Small intestine (tissue), 16 donors: ENCODE measurements at places on chromosomes 11 and 22. TPM values are rescaled to one million over a fixed set of nuclear protein-coding genes. Genes with fewer than 3 reads are reported as not detected.

C11orf65 gene
- polyA plus RNA-seq, result not detected

DNA sequence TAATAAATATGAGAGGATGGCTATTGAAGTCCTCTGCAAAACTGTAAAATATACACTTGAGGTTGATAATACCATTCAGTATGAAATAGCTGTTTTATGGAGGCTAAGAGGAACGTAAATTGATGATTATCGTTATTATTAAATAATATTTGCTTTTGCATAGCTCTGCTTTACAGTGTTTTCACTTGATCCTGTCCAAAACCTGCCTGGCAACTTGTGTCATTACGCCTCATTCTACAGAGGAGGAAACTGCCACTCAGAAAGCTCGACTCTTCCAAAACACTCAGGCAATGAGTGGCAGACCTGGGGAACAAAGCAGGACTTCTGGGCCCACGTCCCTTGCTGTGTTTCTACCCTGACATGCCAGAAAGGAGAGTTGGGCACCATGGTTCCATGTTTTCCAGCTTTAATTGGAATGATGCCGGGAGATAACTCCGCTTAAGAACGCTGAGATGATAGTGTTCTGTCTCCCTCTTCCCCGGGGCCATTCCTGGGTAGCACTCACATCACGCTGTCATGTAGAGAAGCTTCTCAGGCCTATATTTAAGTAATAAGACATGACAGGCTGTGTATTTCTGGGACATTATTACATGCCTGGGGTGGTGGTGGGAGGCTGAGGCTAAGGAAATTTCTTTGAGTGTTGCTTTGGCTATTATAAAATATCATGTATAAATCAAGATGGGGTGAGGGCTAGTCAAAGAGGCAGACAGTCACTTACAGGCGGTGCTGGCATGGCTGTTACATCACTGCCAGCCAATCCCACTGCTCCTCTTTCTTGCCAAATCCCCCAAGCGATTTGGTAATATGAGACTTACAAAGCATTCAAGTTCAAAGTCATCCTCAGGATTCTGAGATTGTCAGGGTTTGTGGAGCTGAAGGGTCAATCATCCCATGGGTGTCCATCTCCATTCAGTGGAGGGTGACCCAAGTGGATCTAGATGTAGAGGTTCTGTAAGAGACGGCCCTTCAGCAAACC, 501.7 kb downstream of the INSC start:
- H3K4me1 ChIP-seq, result no peaks in the 10 kb centered on the region
- DNase-seq, result no peak
- H3K4me3 ChIP-seq, result no peak overlapping the region
- no peaks in the 10 kb centered on the region for H3K36me3 ChIP-seq
- no peaks in the 10 kb centered on the region for H3K27me3 ChIP-seq
- H3K27ac ChIP-seq, result no peak overlapping the region

GRCh38 chr11:60785136-60785535, at the start of gene MS4A10:
MS4A10 (plus strand) TSS chr11:60785333; CDS start chr11:60790336, 5,003 bp downstream.
- H3K36me3 ChIP-seq, result no peaks in the 10 kb centered on the region
- peaks cover 13% of the 10 kb centered on the region for H3K4me1 ChIP-seq

DNA sequence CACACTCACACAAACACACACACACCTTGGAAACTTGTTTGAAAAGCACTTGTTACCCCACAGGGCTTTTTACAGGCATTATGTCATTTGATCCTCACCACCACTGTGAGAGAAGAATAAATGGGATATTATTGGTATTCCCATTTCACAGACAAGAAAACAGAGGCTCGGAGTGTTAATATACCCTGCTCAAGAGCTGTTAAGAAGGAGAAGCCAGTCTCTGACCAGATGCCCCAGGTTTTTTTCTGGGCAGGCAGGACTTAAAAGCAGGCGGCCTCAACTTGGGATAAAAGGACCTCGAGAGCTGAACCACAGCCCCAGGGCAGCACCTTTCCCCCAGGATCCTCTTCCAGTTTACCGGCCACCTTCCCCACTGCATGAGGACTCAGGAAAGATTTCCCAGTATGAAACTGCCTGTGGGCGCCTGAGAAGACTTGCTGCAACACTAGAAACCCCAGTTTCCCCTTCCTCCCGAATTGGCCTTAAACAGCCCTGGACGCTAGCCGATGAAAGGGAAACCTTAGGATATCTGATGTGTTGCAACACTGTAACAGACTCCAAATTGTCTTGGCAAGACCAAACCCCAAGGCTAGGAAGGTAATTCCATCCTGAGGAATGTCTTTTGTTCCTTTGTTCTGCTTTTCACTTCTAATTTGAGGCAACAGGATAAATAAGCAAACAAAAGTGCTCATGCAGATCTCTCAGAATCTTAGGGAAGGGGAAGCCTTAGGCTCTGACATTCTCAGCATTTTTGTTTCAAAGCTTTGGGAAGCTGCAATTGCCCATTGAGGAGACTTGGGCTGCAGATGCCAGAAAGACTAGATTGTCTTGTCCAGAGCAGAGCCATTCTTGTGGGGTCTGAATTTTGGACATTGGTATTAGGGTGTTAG, 173.5 kb downstream of the TRIM29 start:
- DNase-seq, result no peak
- no peak overlapping the region for H3K4me3 ChIP-seq
- peaks cover 2% of the 10 kb centered on the region for H3K27me3 ChIP-seq
- no peaks in the 10 kb centered on the region for H3K4me1 ChIP-seq
- no peak overlapping the region for H3K27ac ChIP-seq

GRCh38 chr22:39851606-39852315, 41.8 kb downstream of the ENTHD1 start:
- H3K27ac ChIP-seq, result no peak overlapping the region
- H3K4me3 ChIP-seq, result no peak overlapping the region
- H3K36me3 ChIP-seq, result no peaks in the 10 kb centered on the region
- no peaks in the 10 kb centered on the region for H3K27me3 ChIP-seq
- H3K4me1 ChIP-seq, result no peaks in the 10 kb centered on the region
